ENCODE measurements at places on chromosomes 16 and 17.

DNA sequence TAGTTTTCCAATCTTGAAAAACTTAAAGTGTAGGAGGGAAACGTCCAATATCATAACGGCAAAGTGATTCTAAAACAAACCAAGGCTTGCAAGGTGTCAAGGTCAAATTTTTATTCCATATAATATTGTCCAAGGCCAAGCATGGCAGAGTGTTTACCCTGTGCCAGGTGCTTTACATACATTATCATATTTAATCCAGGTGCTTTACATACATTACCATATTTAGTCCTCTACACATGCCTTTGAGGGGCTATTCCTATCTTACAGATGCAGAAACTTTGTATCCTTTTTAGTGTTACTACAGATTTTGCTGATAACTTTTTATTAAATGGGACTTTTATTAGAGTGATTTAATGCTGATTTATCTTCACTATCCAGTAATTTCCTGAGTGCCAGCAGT lies 23.9 kb downstream of the MAF start:
- no peak for DNase-seq

DNA sequence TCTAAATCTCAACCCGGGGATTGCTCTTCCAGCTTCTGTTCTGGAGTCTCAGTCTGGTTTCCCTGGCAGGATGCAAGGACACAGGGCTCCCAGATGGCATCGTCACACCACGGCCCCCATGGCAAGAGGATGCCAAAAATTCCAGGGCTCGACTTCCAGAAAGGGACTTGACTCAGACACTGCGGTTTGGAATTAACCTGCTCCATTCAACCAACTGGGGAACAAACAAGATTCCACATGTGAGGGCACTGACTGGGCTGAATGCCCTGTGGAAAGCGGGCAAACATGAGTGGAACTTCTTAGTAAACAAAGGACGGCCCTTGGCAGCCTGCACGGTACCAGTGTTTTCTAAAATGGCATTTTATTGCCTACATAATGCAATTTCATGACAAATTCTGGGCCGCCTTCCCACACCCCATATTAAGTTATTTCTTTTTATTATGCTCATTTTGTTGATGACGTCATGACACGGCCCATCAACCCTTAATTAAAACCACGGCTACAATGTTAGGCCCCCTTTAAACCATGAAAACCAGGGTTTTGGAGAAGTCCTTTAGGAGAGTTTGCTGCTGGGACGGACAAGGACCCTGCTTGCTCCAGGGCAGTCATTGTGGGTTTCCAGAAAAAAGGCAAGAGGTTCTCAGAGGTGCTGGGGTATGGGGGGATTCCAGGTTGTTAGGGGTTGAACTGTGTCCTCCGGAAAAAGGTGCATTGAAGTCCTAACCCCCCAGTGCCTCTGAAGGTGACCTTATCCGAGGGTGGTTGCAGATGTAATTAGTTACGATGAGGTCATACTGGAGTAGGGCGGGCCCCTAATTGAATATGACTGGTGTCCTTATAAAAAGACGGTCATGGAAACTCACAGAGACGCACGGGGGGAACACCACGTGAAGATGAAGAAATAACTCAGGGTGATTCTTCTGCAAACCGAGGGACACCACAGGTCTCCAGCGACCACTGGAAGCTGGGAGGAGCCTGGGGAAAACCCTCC lies 205.6 kb downstream of the FOXL1 start:
- no peak for DNase-seq

GRCh38 chr16:19415461-19415860 lies 2.2 kb upstream of the TMC5 start:
- no peak for DNase-seq

- no peak for DNase-seq
Measured at GRCh38 chr17:40484973-40485530, 16.4 kb downstream of the TNS4 start.

DNA sequence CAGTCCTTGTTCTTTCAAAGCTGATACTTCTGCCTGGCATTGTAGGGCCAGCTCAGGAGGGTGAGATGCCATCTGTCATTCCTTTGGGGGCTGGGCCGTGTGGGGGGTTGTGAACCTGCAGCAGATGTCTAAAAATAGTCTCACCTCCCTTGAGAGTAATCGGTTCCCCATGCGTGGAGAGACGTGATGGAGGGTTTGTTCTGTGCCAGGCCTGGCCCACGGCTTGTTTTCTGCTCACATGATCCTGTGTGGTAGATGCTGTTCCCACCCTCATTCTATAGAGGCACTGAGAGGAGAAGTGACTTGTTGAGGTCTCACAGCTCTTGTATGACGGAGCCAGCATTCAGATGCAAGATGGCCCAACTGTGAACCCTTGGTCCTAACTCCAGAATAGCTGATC lies 4.6 kb downstream of the IRF8 start:
- DNase-seq: no peak

GRCh38 chr17:16933317-16934132 lies 38.4 kb downstream of the TNFRSF13B start:
- DNase-seq: no peak

- DNase-seq: peak; percentile 89
Measured at GRCh38 chr17:50139950-50140885, 10.3 kb upstream of the SAMD14 start.

- DNase-seq: no peak
Measured at GRCh38 chr17:80637048-80637781, 92.6 kb downstream of the RPTOR start.

DNA sequence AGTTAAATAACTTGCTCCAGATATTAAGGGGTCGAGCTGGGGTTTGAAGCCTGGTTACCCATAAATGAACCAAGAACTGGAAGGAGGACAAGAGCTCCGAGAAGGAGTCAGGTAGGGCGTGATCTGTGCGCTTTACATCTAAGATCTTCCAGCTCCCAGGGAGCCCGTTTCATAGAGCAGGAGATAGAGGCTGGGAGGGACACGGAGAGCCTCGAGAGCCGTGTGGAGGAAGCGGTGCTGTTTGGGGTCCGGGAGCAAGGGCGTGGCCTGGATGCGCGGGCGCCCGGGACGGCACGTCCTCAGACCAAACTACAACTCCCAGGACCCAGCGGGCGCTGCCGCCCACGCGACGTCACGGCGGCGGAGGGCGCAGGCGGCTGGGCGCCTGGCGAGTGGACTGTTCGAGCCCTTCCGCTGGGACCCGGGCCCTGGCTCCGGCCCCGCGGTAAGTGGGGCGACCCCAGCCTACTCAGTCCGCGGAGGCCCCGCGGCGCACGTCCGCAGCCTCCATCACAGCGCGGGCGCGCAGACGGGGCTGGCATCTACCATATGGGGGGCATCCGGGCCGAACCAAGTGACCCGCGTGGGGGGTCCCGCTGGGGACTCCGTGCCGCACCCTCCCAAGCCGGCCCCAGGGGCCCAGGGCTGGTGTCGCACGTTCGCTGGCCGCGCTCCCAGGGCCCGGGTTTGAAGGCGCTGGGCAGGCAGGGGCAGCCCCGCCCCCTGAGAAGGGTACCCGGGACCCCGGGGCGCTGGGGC lies at the start of gene BCKDK:
BCKDK (plus strand) TSS at position 352 of the 759 bp plus-strand sequence. CDS start 838 bp downstream, outside the sequence.
- peak; percentile 76 for DNase-seq

GRCh38 chr17:64158831-64159590 lies 29.1 kb upstream of the ERN1 start:
- no peak for DNase-seq

DNA sequence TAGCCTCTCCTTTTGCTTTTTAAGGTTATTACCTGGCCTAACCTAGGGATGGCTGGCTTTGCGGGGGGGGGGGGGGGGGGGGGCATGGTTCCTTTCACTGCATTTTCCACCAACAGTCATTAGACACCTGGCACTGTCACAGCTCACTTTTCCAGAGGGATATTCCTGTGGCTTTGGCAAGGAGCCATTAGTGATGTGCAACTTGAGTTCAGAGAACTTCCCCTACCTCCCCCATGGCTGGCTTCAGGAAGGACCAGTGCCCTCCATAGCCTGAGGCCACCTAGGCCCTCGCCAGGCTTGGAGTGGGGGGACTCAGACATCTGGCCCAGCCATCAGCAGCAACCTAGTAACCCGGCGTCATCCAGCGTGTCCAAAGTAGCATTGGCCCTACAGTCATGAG lies 234.6 kb downstream of the CPPED1 start:
- no peak for DNase-seq

GRCh38 chr17:1153795-1154546 lies 25.8 kb downstream of the ABR start:
- no peak for DNase-seq

- DNase-seq: no peak
Measured at GRCh38 chr16:84324434-84325262, 30.0 kb downstream of the WFDC1 start.

DNA sequence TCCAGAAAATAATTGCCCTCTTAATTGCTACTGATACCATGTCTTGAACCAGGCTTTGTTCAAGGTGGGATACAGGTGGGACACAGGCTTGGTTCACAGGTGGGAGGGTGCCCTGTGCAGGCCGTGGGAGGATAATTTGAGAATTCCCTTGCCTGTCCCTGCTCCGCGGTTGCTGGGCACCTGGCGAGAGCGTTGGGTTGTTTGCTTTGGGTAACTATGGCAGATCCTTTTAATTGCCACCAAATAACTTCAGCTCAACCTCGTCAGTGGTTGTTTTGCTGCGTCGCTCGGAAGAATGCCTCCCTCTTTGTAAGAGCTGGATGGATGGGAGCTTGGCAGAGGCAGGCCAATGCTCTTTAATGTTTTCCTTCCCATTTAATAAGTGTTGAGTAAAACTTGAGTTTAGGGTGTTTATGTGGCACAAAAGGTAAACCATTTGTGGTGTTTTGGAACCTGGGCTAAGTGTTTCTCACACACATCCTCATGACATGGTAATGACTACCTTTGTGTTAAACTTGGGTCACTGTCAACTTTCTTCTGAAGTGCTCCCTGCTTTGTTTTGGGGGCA lies 202.5 kb downstream of the MSI2 start:
- no peak for DNase-seq
